Natural killer cell treated with Interleukin-12 subunit alpha and Interleukin-12 subunit beta and Interleukin-15 and Interleukin-18, amount 100 ng/mL, for 72 hours (primary cell): ENCODE measurements at places on chromosomes 3 and 15. TPM values are rescaled to one million over a fixed set of nuclear protein-coding genes. Genes with fewer than 3 reads are reported as not detected.

Gene MYEF2
- total RNA-seq: 8.9 TPM

Gene STAB1
- total RNA-seq: 0.92 TPM

Gene CKMT1A
- total RNA-seq: not detected

Gene CD86
- total RNA-seq: 3.2 TPM

Gene SPINK8
- not detected for total RNA-seq

Gene PRKAR2A
- 46.4 TPM for total RNA-seq
